Activated CD4-positive, alpha-beta T cell treated with anti-CD3 and anti-CD28 coated beads, Interleukin-2, Interleukin-4, amounts not matched to agents 100 ng/mL and 50 ng/mL, durations not matched to agents 16 hours and 8 hours (primary cell): ENCODE measurements at places on chromosomes 6 and 20.

- no peak for DNase-seq
Measured at GRCh38 chr6:55198715-55199114, 24.4 kb downstream of the HCRTR2 start.

GRCh38 chr20:60883496-60883895 is 368.6 kb upstream of the CDH4 start:
- no peak for DNase-seq

GRCh38 chr20:23917024-23917725 is 37.6 kb upstream of the CST5 start:
- DNase-seq = no peak

DNA sequence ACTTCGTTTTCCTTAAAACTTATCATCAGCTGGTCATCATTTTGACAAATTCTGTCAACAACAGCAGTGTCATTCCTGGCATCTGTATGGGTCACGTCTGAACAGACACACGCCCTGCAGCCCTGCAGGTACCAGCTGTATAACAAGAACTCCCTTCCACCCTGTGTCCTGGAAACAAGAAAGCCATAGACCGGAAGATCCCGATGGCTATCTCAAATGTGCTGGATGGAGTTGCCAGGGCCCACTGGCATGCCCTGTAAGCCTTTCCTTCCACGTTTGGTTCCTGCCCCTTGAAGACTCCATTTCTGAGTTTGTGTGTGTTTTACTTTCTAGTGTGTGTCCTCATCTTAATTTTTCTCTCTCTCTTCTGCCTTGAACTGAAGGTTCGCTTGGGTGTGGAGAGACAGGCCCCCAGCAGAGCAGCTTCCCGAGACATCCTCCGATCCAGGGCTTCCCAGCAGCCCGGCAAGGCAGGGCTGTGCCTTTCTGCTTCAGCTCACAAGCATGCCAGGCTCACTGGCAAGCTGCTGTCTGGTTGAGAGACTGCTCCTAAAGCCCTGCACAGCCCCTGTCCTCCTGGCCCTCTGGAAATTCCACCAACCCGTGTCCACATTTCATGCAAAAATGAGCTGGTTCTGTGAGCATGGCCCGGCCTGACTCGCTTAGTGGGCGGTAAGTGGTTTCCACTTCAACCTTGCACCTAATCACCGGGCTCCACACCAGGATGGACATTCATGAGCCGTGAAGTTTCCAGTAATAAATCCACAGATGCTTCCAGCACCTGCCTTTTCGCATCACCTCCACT is 8.7 kb downstream of the GFRA4 start:
- no peak for DNase-seq

DNA sequence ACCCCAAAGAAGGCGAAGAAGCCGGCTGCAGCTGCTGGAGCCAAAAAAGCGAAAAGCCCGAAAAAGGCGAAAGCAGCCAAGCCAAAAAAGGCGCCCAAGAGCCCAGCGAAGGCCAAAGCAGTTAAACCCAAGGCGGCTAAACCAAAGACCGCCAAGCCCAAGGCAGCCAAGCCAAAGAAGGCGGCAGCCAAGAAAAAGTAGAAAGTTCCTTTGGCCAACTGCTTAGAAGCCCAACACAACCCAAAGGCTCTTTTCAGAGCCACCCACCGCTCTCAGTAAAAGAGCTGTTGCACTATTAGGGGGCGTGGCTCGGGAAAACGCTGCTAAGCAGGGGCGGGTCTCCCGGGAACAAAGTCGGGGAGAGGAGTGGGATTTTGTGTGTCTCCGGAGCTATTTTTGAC is 69.6 kb downstream of the HFE start:
- no peak for DNase-seq

- DNase-seq = no peak
Measured at GRCh38 chr6:105135056-105135455, 44.8 kb downstream of the POPDC3 start.

DNA sequence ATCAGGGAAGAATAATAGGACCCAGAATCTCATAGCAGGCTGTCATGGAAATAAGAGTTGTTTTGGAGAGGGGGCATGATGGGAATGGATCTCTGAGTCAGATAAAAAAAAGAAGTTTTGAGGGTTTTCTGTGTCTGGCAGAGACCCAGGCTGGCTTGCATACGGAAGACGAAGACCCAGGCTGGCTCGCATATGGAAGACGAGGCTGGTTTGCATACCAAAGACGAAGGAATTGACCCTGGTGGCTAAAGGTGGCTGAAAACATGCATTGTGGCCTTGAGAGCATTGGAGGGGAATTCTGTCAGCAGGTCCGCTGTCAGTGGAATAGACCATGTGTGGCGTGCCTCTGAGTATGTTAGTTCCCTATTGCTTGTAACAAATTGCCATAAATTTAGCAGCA is 335.1 kb downstream of the BTBD3 start:
- DNase-seq = no peak

DNA sequence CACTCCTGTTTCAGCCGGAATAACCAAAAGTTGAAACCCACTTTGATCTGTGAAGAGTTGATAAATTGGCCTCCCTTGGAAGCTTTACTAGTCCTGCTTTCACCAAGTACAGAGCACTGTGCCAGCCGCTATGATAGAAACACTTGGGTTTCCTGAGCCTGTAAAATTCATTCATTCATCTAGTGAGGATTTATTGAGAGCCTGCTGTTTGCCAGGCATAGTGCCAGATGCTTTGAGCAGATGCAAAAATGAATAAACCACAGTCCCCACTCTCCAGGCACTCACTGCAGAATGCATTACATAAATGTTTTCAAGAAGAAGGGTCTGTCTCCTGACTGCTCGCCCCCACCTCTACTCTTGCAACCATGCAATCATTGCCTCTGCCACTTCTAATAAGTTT is 25.3 kb upstream of the TMEM217 start:
- no peak for DNase-seq

DNA sequence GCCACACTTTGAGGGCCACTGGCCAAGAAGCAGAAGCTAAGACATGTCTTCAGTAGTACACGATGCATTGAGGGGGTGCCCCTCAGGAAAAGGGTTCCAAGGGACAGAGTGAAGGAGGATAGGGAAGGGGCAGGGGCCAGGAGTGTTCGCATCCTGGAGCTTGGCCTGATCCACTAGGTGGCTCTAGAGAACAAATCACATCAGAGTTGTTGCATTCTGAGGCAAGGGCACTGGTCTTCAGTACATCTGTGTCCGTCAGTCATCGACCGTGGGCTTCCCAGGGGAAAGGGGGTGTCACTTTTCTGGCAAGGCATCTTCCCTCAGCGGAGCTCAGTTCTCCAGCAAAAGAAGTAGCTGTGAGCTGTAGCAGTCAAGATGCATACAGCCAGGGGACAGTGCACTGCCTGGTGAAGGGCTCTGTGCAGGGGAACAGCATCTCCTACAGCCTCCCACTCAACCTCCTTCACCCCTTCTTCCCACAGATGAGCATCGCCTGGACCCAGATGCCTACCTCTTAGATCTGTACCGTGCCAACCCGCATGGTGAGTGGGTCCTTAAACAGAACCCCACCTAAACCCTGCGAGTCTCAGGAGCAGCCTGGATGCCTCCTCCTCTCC is 47.8 kb downstream of the ARHGAP40 start:
- peak; percentile 14 for DNase-seq

DNA sequence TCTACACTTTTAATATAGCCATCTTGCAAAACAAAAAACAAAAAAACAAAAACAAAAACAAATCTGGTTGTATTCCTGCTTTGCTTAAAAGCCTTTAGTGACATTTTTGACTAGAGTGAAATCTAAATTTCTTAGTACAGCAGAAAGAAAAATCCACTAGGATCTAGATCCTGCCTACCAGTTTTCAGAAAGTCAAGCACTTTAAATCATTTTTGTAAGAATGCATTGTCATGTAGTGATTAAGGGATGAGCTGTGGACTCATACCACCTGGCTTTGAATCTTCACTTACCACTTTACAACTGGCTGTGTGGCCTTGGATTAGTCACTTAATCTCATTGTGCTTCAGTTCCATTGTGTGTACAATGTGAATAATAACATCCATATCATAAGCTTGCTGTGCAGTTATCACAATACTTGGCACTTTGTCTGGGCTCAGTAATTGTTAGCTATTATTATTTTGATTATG is 4.0 kb downstream of the MKKS start:
- peak; percentile 57 for DNase-seq

DNA sequence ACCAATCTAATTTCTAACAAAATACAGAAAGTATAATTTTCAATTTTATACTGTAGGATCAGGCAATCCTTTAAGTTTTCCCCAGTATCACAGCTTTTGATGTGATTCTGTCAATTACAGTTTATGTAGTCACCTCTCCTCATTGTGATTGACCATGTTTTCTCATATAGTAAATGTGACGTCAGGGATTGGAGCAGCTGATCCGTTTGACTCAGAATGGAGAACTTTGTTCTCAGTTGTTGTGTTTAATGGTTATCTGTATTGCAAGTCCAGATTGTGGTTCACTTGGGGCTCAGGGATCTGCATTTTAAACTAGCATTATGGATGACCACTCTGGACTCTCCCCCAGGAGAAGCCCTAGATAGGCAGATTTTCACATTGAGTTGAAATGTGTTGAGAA is 90.6 kb downstream of the DNAH8 start:
- no peak for DNase-seq

DNA sequence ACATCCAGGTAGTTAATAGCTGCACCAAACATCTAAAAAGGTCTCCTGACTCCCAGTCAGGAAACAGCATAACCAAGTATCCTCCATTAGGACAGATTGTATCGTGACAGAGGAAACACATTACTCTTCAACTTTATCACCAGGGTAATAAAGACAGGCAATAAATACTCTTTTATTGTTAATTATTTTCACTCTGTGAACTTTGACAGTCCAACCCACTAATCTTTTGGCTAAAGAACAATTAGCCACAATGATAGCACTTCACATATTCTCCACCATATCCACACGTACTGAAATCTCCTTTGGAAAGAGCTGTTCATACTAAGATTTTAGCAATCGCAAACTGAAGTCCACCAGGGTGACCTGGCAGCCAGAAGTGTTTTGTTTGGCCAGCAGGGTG is 46.4 kb downstream of the ARHGAP18 start:
- DNase-seq = no peak

DNA sequence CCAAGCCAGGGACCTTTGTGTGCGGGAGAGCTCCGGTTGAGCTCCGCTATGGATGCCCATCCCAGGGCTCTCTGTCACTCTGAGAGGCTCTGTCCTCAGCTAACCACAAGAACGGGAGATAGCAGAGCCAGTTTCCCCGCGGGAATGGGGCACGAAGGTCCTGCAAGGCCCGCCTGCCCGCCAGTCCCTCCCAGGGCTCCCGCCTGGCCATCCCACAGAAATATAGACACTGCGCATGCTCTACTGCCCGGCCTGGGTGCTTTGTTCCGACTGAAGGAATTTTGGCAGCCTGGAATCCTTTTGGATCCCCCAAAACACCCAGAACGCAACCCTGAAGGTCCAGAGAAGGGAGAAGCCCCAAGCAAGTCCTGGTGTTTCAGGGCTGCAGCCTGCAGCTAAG is 8.6 kb upstream of the DEFB110 start:
- DNase-seq = no peak

DNA sequence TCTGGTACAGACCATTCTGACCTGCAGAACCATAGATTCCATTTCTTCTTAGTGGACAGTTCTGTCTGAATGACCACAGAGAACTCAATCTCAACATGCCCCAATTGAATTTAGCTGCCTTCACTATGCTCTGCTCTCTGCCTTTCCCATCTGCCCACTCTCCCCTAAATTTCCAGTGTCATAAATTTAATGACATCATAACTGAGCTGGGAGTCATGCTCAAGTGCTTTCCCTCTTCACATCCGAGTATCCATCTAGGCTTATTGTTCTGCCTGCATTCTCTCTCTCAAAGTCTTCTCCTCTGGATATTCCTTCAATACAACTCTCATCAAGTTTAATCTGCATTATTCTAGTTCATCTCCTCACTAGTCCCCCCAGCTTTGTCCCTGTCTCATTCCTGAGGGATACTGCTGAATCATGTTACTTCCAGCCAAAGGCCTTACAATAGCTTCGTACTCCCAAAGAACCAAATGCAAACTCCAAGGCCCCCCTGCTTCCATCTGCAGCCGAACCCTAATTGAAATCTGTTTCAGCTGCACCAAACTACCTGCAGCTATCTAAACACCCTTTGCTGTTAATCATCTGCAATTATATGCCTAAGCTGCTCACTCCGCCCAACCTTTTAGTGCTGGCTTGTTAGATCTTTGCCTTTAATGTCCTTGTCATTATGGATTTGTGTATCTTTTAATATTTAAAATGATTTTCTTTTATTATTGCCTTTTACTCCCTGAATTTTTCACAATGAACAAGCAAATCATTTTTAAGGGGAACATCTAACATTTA is 46.1 kb downstream of the SLC35B3 start:
- DNase-seq = no peak

DNA sequence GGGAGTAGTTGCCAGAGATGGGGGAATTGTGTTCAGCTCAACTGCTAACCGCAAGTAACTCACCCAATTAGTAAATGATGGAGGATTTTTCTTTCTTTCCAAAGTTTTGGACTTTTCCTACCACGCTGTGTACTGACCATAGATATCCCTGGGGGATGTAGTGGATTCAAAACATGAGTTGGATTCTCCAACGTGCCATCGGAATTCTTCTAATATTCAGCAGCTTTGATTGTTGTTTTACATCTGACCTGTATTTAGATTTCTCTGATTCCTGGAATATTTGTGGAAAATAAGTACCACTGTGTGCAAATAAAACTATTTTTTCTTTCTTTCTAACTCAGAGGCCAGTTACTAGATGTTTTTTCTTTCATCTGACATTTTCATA is 1.1 kb downstream of the CCDC170 start:
- no peak for DNase-seq

GRCh38 chr6:137910424-137910834 is 43.4 kb downstream of the TNFAIP3 start:
- DNase-seq = no peak

GRCh38 chr6:105593056-105593690 is 190.3 kb upstream of the PREP start:
- no peak for DNase-seq

DNA sequence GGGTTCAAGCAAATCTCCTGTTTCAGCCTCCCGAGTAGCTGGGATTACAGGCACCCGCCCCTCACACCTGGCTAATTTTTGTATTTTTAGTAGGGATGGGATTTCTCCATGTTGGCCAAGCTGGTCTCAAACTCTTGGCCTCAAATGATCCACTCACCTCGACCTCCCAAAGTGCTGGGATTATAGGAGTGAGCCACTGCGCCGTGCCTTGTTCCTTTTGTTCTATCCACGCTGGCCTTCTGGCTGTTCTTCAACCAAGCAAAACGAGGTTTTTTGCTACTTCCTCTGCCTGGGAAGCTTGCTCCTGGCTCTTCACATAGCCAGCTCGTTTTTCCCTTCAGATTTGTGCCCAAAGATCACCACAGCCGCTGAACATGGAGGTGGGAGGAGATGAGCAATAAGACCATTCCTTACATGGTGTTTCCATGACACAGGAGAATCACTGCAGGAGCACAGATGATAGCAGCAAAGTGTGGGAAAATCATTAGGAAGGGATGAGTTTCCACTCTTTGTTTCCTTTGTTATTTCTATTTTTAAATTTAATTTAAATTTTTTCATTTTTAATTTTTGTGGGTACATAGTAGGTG is 201.0 kb upstream of the ZNF217 start:
- DNase-seq = no peak
